ENCODE measurements at places on chromosomes 11 and 22.

GRCh38 chr11:24199461-24199860, 297.4 kb upstream of the LUZP2 start:
- DNase-seq = no peak

DNA sequence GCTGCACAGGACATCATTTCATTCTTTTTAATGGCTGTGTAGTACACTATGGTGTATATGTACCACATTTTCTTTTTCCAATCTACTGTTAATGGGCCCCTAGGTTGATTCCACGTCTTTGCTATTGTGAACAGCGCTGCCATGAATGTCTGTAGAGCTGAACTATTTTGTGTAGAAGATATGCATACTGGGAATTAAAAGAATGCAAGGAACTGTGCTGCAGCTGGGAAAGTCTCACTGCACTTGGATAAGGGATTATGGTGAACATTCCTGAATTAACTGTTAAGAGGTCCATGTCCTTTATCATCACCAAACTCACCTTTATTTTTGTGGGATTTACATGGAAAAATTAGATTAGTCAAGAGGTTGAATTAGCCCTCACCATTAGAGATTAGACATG, 224.7 kb downstream of the SNX19 start:
- no peak for DNase-seq

- no peak for DNase-seq
Observed at GRCh38 chr11:7251487-7251835, 243 bp upstream of the SYT9 start.

- DNase-seq = no peak
Observed at GRCh38 chr22:50302041-50302541, 5.4 kb downstream of the PLXNB2 start.

- no peak for DNase-seq
Observed at GRCh38 chr11:396948-397548, 3.0 kb downstream of the PKP3 start.

- DNase-seq = no peak
Observed at GRCh38 chr11:130606178-130606577, 157.7 kb downstream of the ADAMTS15 start.

Measured in T-helper 17 cell (primary cell).